ENCODE measurements at places on chromosomes 3 and 15.

DNA sequence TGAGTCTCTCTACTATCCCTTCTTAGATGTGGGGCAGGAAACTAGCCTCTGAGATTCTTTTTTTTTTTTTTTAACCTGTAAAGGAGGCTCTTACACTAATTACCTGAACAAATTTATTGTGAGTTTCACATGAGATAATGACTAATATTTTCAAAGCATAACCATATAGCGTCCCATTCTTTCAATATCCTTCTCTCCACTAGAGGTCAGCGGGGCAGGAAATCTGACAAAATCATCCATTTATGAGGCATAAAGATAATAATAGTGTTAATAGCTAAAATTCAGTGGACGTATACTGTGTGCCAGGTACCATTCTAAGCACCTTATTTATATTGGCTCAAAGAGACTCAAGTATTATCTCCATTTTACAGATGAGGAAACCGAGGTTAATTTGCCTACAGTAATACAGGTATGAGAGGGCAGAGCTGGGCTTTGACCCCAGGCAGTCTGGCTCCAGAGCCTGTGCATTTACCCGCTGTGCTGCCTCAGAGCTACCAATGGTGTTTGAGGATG lies 16.3 kb upstream of the SMAD6 start:
- DNase-seq: no peak
- no peak overlapping the region for H3K27ac ChIP-seq

DNA sequence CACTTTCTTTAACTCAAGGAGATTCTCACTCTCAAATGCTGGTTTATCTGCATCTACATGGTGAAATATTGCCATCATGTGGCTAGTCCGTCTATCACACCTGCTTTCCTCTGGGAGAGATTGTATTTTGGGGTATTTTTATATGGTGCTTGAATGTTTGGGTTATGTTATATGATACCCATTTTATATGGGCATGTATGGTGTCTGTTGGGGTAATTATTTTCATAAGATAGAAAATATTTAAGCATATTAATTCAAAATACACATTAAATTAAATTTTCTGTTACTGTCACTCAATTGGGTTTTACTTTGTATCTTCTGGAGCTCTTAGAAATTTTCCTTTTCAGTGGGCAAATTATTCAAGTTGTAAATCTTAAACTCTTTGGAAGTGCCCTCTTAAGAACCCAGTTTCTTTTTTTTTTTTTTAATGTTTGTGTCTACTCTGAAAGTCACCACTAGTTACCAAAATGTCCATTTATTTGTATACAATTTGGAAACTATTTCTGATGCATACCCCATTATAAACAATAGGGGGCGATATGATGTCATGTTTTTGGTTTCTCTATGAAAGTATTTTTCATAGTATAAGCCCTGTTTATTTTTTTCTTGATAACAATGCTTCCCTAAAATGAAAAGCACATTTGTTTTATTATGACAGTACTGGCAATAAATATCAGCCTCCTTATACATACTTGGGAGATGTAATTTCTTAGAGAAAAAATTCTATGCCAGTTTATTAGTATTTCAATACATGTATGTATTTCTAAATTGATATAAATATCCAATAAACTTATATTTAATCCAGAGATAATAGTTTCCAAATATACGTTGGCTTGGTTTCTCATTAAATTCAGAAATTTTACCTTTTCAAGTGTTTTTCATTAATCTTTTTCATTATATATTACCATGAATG lies 36.1 kb upstream of the PLSCR5 start:
- peaks cover 11% of the 10 kb centered on the region for H3K27me3 ChIP-seq
- H3K4me1 ChIP-seq: no peaks in the 10 kb centered on the region
- no peak overlapping the region for H3K4me3 ChIP-seq
- no peak overlapping the region for H3K27ac ChIP-seq
- no peaks in the 10 kb centered on the region for H3K36me3 ChIP-seq

DNA sequence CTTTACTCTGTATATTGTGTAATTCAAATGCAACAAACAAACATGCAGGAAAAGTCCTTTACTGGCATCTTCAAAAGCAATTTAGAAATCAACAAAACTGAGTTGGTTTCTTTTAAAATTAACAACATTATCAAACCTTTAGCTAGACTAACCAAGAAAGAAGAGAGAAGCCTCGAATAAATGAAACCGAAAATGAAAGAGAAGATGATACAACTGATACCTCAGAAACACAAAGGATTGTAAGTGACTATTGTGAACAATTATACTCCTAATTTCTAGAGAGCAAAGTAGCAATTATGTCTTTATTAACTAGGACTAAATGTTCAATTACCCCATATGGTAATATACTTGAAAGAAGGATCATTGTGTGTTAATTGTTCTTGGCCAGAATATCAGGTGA lies 49.2 kb upstream of the P3H2 start:
- DNase-seq: no peak
- H3K27me3 ChIP-seq: peaks cover 8% of the 10 kb centered on the region
- peak overlapping the region; percentile 88 for H3K4me3 ChIP-seq
- H3K36me3 ChIP-seq: peaks cover 3% of the 10 kb centered on the region
- H3K4me1 ChIP-seq: peaks cover 13% of the 10 kb centered on the region

DNA sequence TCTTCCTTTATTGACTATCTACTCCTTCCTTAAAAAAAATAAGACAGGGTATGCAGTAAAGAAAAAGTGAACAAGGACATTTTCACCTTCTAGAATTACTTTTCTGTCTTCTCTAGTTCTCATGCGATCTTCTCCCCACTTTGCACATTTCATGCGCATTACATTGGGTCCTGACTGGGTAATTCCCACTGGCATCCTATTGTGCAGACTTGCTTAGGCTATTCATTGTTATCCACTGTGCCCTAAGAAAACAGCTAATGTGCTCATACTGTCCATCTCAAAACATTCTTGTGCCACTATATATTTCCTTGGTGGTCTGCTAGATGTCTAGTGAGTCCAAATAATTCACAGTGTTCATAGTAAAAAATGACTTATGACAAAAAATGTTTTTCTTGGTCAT lies 447.4 kb upstream of the ROBO1 start:
- no peak for DNase-seq
- H3K4me1 ChIP-seq: no peaks in the 10 kb centered on the region
- H3K27ac ChIP-seq: no peak overlapping the region
- no peaks in the 10 kb centered on the region for H3K27me3 ChIP-seq
- no peaks in the 10 kb centered on the region for H3K36me3 ChIP-seq

- no peaks in the 10 kb centered on the region for H3K36me3 ChIP-seq
- H3K27me3 ChIP-seq: peaks cover 29% of the 10 kb centered on the region
- no peak overlapping the region for H3K27ac ChIP-seq
- no peaks in the 10 kb centered on the region for H3K4me1 ChIP-seq
- DNase-seq: no peak
Observed at GRCh38 chr15:83323296-83323711, 38.8 kb upstream of the BNC1 start.

All from T-helper 17 cell (primary cell).